ENCODE measurements at places on chromosomes 16 and 17.
A peak's percentile ranks its signal among the peaks of the same experiment; 100 is the strongest.

- DNase-seq, result no peak
These were observed 87.7 kb downstream of the MRM3 start for GRCh38 chr17:869567-870525.

DNA sequence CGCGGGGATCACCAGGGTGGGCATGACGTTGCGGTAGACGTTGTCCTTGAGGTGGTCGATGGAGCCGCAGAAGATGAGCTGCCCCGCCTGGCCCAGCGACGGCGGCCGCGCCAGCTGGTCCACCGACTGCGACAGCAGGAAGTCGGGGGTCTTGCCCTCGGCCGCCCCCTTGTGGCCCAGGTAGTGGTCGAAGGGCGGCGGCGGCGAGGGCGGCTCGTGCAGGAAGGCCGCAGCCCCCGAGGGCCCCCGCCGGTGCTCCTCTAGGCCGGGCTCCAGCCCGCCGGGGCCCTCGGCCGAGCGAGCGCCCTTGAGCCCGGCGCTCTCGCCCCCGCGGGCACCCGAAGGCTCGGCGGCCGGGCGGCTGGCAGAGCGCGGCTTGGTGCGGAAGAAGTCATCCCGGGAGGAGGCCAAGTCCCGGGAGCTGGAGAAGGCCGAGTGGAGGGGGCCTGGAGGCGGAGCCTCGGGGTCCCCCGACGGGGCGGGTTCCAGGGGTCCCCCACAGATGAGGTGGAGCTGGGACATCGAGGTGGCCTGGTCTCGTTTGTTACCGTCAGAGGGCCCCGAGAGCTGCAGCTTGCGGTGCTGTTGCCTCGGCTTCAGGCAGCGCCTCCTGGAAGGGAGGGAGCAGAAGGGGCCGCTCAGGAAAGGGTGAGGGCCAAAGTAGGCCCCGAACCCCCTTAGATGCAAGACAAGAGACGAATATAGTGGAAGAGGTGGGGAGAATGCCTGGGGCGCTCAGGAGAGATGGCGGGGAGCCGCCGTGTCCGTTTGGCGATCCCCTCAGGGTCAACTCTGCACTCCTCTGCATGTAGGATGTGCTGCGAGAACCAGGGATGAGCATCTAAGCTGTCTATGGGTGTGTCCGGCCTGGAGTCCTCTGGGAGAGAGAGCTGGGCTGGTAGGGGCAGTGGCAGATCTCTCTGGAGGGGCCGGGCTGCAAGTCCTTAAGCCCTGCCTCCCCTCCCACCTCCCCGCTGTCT, 8.8 kb downstream of the FAM171A2 start:
- peak; percentile 67 for DNase-seq

GRCh38 chr16:72749091-72749490, 298.8 kb downstream of the ZFHX3 start:
- no peak for DNase-seq

- DNase-seq, result no peak
These were observed 4.1 kb upstream of the MED24 start for GRCh38 chr17:40058186-40058784.

GRCh38 chr17:39485555-39485954, 24.3 kb downstream of the CDK12 start:
- no peak for DNase-seq

- no peak for DNase-seq
These were observed 57.9 kb upstream of the BCO1 start for GRCh38 chr16:81180578-81180977.

DNA sequence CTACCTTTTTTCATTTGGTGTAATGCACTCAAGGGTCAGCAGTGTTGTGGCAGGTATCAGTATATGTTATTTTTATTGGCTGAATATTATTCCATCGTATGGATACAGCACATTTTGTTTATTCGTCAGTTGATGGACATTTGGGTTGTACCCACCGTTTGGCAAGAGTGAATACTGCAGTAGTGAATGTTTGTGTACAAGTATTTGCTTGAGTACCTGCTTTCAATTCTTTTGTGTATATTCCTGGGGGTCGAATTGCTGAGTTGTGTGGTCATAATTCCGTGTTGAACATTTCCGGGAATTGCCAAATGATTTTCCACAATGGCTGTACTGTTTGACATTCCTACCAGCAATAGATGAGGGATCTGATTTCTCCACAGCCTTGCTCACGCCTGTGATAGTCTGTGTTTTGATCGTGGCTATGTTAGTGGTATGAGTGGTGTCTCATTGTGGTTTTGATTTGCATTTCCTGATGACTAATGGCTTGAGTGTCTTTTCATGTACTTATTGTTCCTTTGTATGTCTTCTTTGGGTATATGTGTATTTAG, 108.4 kb downstream of the OR1D5 start:
- no peak for DNase-seq

GRCh38 chr17:39627047-39627711, 427 bp downstream of the PPP1R1B start:
- no peak for DNase-seq

- DNase-seq, result no peak
These were observed 44.7 kb downstream of the METRNL start for GRCh38 chr17:83123896-83124801.

GRCh38 chr17:58764373-58764772, 8.7 kb downstream of the PPM1E start:
- DNase-seq, result no peak

GRCh38 chr17:80253631-80254395, 6.8 kb upstream of the RNF213 start:
- no peak for DNase-seq

- no peak for DNase-seq
These were observed 22.3 kb downstream of the RHBDL3 start for GRCh38 chr17:32287804-32288511.

DNA sequence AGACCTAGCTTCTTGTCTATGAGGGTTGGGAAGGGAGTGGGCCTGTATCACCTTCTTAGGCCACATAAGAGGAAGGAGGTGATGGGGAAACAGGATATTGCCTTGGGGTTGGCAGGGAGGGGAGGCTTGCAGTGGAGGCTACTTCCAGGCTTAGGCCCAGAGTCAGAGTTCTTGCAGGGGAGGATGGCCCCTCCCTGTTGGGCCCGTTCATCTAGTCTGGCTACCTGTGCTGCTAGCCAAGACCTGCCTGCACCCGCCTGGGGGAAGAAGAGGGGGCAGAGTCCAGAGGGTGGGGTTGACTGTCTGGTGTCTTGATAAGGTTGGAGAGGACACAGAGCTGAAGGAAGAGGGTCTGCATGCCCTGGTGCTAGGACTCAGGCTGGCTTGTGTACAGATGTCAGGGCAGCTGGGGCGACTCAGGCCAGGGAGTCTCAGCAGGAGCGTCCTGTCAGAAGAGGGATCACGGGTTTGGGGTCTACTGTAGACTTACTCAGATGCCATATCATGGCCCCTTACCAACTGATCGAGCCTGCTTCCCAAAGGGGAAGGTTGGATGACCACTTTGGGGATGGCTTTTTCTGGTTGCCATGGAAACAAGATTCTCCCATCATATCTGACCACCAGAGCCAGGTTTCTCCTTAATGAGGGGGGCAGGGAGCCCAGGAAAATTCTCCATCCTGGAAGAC, 5.3 kb downstream of the KDM6B start:
- no peak for DNase-seq

- no peak for DNase-seq
These were observed 27.3 kb downstream of the C17orf75 start for GRCh38 chr17:32314636-32315035.

GRCh38 chr16:48180868-48181480, 25.2 kb upstream of the ABCC12 start:
- DNase-seq, result no peak

DNA sequence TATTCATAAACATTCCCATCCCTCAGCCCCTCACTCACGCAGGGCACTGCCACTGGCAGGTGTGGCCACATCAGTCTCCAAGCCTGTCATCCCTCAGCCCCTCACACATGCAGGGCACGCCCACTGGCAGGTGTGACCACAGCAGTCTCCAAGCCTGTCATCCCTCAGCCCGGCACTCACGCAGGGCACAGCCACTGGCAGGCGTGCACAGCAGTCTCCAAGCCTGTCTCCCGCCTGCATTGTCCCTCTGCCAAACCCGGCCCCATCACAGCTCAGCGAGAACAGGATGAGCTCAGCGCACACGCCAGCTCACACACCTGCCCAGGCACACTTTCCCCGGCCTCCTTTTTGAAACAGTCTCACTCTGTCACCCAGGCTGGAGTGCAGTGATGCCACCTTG, 11.4 kb upstream of the KREMEN2 start:
- DNase-seq, result no peak

DNA sequence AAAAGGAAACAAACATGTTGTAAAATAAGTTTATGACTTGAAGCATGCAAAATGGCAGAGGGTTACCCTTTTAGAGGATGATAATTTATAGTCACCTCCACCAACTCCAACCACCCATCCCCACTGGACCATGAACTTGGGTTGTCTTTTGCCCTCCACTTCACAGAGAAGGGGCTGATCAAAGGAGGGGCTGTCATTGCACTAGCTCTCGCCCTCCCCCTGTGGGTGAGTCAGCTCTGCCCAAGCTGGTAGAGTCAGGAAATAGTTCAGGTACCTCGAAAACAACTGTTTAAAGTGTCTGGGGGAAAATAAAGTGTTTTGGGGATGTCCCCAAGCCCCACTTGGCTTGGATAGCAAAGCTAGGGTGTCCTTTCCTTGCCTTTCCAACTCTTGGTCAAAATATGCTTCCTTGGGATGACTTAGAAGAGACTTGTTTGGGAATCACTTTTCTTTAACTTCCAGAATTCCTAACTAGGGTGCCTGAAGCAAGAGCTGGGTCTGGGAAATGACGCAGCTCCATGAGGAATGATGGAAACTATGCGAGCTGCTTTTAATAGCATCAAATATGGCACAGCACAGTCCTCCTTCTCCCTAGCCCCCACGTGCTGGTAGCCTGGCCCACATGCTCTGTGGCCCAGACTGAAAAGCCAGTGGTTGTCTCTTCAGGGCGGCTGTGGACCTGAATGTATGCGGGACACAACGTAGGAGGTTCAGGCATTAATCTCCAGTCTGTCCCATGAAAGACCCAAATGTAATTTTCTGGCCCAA, 40.7 kb downstream of the TBX4 start:
- no peak for DNase-seq

DNA sequence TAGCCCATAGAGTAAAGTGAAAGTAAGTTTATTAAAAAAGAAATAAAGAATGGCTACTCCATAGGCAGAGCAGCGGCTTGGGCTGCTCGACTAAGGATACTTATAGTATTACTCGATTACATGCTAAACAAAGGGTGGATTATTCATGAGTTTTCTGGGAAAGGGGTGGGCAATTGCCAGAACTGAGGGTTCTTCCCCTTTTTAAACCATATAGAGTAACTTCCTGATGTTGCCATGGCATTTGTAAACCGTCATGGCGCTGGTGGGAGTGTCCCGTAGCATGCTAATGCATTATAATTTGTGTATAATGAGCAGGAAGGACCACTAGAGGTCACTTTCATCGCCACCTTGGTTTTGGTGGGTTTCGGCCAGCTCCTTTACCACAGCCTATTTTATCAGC, 13.3 kb upstream of the GAS7 start:
- DNase-seq, result no peak

GRCh38 chr16:84476401-84476800, 28.1 kb downstream of the MEAK7 start:
- DNase-seq, result no peak

- no peak for DNase-seq
These were observed 136.6 kb downstream of the COPRS start for GRCh38 chr17:31722251-31723056.

DNA sequence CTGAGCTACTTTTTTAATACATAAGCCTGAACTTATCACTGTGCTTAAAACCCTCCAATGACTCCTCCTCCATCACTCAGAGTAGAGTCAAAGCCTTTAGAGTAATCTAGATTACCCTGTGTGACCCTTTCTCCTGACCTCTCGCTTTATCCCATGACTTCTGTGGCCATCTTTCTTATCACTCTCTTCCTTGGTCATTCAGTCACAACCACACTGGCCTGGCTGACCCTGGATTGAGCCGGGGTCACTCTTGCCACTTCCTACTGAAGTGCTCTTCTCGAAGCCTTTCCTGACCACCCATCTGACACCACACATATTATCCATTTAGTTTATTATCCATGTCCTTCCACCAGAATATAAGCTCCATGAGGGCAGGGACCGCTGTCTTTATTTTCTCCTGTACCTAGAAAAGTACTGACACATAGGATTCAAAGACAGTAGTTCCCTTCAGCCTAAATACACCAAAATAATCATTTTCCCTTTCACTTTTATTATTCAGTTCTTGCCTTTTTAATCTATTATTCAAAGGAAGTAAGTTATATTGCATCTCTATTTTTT, 28.0 kb upstream of the ABCA9 start:
- no peak for DNase-seq
